ENCODE measurements at places on chromosomes 1 and 21.

DNA sequence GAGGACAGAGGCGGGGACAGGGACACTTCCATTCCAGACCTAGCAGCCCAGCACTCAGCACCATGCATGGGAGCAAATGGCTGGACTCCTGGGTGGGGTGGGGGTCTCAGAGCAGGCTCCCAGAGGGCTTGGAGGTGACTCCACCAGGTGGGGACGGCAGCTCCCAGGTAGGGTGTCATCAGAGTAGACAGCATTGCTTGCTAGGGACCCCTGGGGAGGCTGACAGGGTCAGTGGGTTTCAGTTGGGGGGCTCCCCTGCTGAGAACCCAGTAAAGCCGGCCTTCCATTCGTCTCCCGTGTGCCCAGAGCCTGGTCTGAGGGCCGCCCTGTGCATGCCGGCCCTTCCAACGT, 4.8 kb upstream of the GJC2 start:
- DNase-seq = no peak

GRCh38 chr1:100476735-100477290, 61.1 kb upstream of the GPR88 start:
- DNase-seq = no peak

DNA sequence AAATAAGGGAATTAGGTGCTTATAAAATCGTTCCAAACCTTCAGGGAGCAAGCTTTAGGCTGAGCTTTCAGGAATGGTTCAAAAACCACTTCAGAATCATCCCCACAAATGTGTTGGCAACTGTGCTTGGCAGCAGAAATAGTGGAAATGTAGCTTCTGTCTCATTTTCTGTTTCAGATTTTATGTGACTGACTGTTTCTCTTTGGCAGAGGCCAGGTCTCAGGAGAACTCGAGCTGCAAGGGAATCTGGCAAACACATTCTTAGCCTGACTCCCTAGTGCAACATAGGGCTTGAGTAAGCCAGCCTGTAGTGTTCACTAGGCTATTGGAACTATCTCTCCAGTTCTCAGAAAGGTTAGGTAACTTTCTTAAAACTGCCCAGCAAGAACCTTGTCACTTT, 128.6 kb downstream of the PLA2G4A start:
- no peak for DNase-seq

DNA sequence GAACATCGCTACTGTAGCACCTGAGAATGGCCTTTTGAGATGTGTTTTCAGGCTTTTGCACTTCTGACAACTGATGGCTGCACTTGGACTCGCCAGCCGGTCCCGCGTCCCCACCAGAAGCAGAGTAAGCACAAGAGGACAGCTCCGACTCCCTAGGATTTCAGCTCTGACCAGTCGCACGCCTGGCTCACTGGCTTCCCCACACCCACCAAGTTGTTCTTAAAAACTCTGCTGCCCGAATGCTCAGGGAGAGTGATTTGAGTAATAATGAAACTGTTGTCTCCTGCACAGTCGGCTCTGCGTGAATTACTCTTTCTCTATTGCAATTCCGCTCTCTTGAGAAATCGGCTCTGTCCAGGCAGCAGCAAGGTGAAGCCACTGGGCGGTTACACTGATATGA, 40.2 kb upstream of the NLRP3 start:
- no peak for DNase-seq

DNA sequence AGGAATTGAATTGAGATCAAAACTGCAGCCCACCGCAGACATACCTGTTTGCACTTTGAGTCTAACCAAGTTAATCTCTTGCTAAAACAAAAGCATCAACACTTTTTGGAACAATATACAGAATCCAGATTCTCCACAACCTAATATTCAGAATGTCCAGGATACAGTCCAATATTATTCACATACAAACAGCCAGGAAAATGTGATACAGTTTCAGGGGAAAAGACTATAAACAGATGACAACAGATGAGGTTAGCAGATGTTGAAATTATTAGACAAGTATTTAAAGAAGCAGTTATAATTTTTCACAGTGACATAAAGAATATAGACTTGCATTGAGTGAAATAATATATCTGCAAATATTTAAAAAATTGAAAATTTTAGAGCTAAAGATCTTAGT, 678.1 kb upstream of the CXADR start:
- no peak for DNase-seq

All from activated CD8-positive, alpha-beta memory T cell treated with anti-CD3 and anti-CD28 coated beads for 4 hours (primary cell).